Naive thymus-derived CD8-positive, alpha-beta T cell (primary cell): ENCODE measurements at places on chromosomes 12 and 14. TPM values are rescaled to one million over a fixed set of nuclear protein-coding genes. Genes with fewer than 3 reads are reported as not detected.

GRCh38 chr14:99793213-99794150, at the start of gene EML1:
TSS of gene EML1 (plus strand) at chr14:99793413. CDS start at chr14:99793477, 64 bp downstream.
- H3K27ac ChIP-seq, result peak within 1 kb of the TSS; percentile 23
- DNase-seq, result peak; percentile 70
- peaks cover 12% of the 10 kb centered on the region for H3K27me3 ChIP-seq
- peak within 1 kb of the TSS; percentile 81 for H3K4me3 ChIP-seq
- H3K4me1 ChIP-seq, result peaks cover 8% of the 10 kb centered on the region

FERMT2 gene
- 0.52 TPM for total RNA-seq

DNA sequence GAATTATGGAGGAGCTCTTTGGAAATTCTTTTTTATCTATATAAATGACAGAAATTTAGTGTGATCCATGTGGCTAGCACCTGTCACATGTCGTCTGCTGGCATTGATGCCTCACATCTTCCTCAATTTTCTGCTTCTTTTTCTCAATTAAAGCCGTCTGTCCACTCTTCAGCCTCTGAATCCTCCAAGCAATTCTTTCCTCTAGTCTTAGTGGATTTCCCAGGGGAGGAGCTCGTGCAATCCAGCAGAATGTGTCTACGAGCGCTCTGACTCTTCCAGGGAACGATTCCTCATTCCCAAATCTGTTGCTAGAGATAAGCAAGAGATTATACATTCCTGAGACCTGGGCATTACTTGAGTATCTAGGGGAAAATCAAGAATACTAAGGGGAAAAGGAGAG, 176.6 kb downstream of the EMP1 start:
- no peak for DNase-seq
- H3K27me3 ChIP-seq, result peaks cover 7% of the 10 kb centered on the region

- H3K36me3 ChIP-seq, result no peaks in the 10 kb centered on the region
- no peak for DNase-seq
- no peaks in the 10 kb centered on the region for H3K27me3 ChIP-seq
- no peak overlapping the region for H3K4me3 ChIP-seq
- H3K4me1 ChIP-seq, result no peaks in the 10 kb centered on the region
These were observed 55.5 kb upstream of the AVPR1A start for GRCh38 chr12:63206494-63206893.

- no peaks in the 10 kb centered on the region for H3K36me3 ChIP-seq
- H3K4me3 ChIP-seq, result no peak overlapping the region
- no peaks in the 10 kb centered on the region for H3K27me3 ChIP-seq
- no peaks in the 10 kb centered on the region for H3K4me1 ChIP-seq
- DNase-seq, result no peak
- H3K27ac ChIP-seq, result no peak overlapping the region
These were observed 91.6 kb upstream of the PTPRQ start for GRCh38 chr12:80352474-80352873.

BICDL1 gene
- 147 TPM for total RNA-seq

DNA sequence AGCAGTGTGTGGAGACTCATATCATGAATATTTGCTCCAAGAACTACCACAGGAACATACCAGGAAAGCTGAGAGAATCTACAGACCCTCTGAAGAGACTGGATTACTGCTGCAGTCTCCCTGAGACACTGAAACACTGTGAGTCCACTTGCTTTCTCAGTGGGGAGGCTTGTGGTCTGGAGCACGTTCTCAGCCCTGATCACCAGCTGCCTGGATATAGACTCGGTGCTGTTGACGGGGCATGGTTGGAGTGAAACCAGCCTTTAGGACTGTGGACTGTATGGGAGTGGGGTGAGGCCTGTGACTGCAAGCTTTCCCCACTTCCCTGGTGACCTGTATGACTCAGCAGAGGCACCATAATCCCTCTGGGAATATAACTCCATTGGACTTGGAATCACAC, 525.8 kb upstream of the FBXO33 start:
- H3K36me3 ChIP-seq, result peaks cover 10% of the 10 kb centered on the region
- no peak for DNase-seq
- H3K27ac ChIP-seq, result no peak overlapping the region
- H3K4me3 ChIP-seq, result no peak overlapping the region

GRCh38 chr12:10305411-10305810, 2.3 kb upstream of the KLRD1 start:
- no peaks in the 10 kb centered on the region for H3K27me3 ChIP-seq
- no peak for DNase-seq
- H3K27ac ChIP-seq, result peak overlapping the region; percentile 25

TEX22 gene
- total RNA-seq, result 7.5 TPM

DNA sequence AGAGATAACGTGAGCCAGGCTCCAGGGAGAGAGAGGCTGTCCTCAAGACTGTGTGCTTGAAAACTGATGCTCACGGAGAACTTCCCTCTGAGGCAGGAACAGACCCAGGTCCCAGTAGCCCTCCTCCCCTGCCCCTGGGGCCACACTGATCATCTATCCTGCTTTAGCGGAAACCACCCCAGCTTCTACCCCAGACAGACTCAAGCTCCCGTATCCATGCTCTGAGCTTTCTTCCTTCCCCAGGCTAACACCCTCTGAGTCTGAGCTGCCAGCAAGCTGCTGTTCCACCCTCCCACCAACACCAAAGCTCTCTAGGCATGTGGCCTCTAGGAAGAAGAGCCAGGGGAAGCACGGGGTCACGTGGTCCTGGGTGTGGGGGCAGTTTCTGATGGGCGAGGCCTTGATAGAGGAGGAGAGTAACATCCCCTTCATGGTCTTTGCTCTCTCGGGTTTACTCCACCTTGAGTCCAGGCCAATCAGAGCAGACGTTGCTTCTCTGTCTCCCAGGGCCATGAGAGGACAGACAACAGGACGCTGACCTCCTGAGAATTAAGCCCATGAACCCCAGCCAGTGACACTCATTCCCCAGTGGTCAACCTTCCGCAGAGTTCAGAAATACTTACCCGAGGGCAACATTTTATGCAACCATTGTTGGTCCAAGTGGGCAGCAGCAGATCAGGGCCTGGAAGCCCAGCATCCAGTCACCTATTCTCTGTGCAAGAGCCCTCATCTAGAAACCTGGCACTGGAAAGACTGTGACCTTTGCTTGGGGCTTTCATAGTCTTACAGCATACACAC, 1.4 kb downstream of the PCK2 start:
- peaks cover 18% of the 10 kb centered on the region for H3K36me3 ChIP-seq
- H3K4me1 ChIP-seq, result peaks cover 25% of the 10 kb centered on the region
- peak overlapping the region; percentile 95 for H3K27ac ChIP-seq
- peak overlapping the region; percentile 98 for H3K4me3 ChIP-seq
- DNase-seq, result no peak

GRCh38 chr12:6140651-6141447, 16.4 kb upstream of the VWF start:
- peaks cover 59% of the 10 kb centered on the region for H3K4me1 ChIP-seq
- H3K27me3 ChIP-seq, result no peaks in the 10 kb centered on the region
- peak overlapping the region; percentile 98 for H3K27ac ChIP-seq
- peak; percentile 9 for DNase-seq

TAS2R7 gene
- total RNA-seq, result not detected

DNA sequence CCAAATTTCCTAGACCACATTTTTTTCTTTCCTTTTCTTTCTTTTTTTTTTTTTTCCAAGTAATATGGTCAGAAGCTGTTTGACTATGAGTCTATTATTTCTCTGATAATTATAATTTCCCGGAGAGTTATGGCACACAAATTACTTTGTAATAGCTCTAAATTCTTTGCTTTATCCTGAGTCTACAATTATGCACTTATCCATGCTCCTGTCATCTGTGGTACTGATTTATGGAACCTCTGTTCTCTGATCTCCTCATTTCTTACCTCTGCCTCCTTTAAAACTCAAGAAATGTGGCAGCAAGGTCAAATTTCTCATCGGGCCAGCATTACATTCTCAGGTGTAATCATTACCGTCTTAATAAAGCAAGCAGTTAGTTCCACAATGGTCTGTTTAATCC, 282.1 kb downstream of the PAWR start:
- H3K4me3 ChIP-seq, result no peak overlapping the region
- H3K4me1 ChIP-seq, result no peaks in the 10 kb centered on the region
- no peak overlapping the region for H3K27ac ChIP-seq

GRCh38 chr12:30043151-30043847, 259.6 kb upstream of the TMTC1 start:
- no peaks in the 10 kb centered on the region for H3K4me1 ChIP-seq
- H3K27ac ChIP-seq, result no peak overlapping the region
- H3K36me3 ChIP-seq, result no peaks in the 10 kb centered on the region
- no peak overlapping the region for H3K4me3 ChIP-seq
- H3K27me3 ChIP-seq, result peaks cover 5% of the 10 kb centered on the region

- H3K4me1 ChIP-seq, result peaks cover 46% of the 10 kb centered on the region
- H3K36me3 ChIP-seq, result no peaks in the 10 kb centered on the region
- H3K27ac ChIP-seq, result peak overlapping the region; percentile 94
- DNase-seq, result no peak
- H3K4me3 ChIP-seq, result peak overlapping the region; percentile 41
These were observed 34.1 kb downstream of the CHST11 start for GRCh38 chr12:104490850-104491249.

DNA sequence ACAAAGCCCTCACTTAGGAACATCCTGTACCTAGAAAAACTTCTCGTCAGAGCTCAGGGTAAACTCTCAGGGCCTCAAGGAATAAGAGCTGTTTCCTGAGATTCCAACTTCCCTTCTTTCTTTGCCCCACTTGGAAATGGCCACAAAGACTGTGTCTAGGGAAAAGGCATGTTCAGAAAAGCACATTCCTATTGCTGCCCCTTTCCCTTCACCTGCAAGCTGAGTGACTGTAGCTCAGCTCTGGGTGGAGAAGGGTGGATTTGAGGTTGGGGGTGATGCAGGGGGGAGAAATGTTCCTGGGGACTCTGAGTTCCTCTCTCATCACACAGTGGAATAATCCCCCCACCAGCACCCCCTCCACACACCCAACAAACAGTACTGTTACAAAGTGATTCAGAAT, 6.8 kb downstream of the ENDOU start:
- no peak overlapping the region for H3K4me3 ChIP-seq
- no peak overlapping the region for H3K27ac ChIP-seq
- peaks cover 20% of the 10 kb centered on the region for H3K36me3 ChIP-seq

GRCh38 chr12:132466241-132467201, 23.4 kb upstream of the FBRSL1 start:
- no peak for DNase-seq
- H3K27me3 ChIP-seq, result no peaks in the 10 kb centered on the region
- no peaks in the 10 kb centered on the region for H3K36me3 ChIP-seq
- H3K27ac ChIP-seq, result no peak overlapping the region

DNA sequence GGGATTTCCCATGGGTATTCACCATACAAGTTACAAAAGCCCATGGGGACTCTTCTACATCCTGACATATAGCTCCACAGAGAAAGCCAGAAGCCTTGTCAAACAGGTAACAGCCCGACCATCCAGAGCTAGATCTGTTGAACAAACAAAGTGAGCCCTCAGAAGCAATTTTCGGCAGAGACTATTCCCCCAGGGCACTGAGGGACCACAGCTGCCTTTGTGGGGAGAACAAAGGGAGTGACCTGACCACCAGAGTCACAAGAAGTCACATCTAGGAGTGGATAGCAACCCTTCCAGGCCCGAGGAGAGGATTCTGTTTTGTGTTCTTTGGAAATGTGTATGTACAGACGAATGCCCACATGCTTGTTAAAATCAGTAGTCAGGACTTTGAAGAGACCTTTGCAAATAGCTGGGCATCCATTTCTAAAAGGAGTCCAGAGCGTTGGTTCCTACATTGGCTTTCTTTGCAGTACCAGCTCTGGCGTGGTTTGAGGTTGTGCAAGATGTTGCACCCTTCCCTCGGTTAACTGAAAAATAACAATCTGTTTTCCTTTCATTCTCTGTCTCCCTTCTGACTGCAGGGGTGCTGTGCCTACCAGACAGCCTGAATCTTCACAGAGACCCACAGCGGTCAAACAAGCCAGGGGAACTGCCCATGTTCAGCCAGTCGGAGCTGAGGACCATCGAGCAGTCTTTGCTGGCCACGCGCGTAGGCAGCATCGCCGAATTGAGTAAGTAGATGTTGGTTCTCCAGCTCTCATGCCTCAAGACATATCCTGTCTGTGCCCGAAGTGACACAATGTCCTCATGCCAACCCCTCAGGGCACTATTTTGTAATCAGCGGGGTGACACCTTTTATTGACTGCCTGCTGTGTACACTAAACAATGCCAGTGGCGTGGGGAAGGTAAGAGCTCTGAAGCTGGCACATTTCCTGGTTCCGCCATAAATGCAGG, 165.4 kb upstream of the PWP1 start:
- H3K27ac ChIP-seq, result no peak overlapping the region
- H3K4me1 ChIP-seq, result peaks cover 17% of the 10 kb centered on the region
- DNase-seq, result no peak
- H3K36me3 ChIP-seq, result peaks cover 23% of the 10 kb centered on the region
